Heart left ventricle (tissue), 16 donors: ENCODE measurements at places on chromosomes 5 and 9.
A peak's percentile ranks its signal among the peaks of the same experiment; 100 is the strongest.

DNA sequence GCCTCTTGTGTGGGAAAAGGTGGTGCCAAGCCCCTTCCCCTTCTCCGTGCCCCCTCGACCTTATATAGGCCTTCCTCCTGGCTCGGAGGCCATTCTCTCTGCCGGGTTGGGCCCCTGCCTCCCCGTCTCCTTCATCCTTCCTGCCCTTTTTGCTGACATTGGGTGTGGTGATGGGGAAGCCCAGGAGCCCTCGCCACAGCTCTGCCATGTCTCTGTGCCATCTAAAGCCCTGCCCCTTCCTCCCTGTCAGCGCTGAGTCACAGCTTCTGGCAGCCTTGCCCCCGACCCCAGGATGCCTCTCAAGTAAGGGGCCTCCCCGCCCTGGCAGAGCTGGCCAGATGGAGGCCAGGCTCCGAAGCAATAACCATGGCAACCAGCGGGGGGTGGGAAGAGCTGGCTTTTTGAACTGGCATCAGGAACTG, 30.4 kb downstream of the JADE2 start:
- peak; percentile 66 for DNase-seq

DNA sequence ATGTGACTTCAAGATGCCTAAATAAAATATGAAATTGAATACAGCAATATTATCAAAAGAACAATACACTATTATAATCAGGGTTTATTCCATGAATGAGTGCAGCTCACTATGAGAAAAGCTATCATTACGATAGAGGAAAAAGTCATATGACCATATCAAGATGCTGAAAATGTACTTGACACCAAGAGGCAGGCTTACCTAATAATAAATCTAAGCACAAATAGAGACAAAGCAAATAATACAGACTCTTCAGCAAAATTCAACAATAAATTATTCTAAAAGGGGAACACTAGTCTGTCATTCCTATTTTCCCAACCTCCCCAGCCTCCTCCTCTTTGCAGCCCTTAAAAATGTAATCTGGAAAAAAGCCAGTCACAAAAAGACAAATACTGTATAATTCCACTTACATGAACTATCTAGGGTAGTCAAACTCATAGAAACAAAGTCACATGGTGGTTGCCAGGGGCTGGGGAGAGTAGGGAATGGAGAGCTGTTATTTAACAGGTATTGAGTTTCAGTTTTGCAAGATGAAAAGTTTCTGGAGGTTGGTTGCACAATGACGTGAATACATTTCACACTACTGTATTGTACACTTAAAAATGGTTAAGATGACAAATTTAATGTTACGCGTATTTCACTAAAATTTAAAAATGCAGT, 148.4 kb downstream of the NFIB start:
- DNase-seq, result no peak

DNA sequence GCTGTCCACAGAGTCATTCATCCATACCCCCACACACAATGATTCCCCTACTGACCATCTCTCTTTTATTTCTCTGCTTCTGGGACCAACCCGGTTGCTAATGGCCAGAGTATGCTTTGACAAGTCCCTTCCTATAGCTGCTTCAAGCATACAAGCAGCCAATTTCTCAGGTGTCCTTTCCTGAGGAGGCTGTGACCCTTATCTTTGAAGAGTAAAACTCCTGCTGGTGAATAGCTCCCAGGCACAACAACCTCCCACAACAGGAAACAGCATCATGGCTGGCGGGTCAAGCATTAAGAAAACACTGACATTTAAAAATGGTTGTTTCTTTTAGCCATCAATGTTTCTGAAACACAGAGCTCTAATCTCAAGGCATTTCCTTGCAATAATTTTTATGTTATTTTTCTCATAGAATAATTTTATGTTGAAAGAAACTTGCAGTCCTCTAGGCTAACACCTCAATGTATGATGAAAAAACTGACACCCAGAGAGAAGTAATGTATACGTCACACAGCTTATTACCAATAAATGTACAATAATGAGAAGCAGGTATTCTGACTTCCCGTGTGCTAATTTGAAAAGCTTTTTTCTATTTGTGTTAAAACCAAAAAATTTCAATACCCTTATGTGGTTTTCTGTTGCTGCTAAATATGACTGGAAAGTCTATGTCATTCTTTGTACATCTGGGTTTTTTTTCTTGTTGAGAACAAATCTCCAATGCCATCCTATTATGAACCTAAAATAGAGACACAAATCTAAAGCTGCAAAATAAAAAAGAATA, 7.5 kb upstream of the PAM start:
- DNase-seq, result no peak

DNA sequence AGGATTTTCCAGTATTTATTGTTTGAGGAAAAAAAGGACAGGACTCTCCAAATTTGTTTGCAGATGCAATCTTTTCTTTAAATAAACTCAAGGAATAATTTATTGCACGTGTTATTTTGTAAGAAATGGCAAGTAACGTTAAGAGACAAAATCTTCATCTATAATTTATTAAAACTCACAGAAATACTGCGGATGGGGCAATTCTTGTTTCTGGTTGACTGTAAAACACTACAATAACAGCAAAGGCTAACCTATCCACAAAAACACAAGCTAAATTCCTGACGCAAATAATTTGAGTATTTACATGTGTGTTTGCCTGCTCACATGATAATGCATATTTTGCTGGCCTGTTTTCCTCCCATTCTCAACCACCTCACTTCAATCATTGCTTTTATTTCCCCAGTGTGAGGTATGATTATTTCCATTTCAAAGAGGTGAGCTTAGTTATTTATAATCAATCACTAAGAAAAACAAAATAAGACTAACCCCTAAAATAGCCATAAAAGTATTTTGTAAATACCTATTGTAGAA, 619.4 kb downstream of the PDE4D start:
- DNase-seq, result no peak

DNA sequence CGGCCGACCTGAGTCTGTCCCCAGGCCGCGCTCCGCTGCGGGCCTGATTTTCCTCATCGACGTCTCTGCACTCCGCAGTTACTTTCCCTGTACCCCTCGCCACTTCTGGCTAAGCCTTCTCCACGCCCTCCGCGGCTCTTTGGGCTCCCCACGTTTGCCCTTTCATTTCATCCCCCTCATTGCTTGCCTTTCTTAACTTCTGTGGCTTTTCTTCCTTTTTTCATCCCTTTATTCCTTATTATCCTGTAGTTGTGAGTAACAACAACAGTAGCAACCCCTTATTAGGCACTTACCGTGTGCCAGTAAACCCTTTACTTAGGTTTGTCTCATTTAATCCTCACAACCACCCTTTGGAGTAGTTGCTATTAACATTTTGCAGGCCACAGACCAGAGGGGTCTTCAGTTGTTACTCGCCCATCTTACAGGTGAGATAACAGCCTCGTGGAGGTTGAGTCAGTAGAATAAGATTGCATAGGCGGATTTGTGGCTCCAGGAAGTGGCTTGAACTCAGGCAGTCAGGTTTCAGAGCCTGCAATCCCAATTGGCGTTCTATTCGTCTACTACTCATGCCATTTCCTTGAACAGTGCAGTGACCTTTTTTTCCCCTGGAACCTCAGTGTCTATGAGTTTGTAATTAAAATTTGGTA, 724 bp downstream of the TCERG1 start:
- no peak for DNase-seq

DNA sequence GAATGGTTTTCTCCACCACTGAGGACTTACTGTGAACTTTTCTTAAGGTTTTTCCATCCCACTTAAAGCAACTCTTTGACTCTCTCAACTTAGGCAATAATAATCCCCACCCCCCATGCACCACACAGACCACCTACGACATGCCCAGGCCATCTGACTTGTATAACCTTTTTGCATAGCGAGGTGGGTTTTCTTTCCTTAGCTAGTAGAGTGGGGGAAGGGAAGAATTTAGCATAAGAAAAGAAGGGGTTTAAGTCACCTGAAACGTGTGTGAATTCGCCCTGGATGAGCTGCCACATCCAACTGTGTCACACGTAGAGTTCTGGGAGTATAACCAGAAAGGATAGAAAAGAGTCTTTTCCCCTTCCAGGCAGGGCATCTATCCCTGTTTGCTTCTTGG, 262.7 kb downstream of the YTHDC2 start:
- no peak for DNase-seq

DNA sequence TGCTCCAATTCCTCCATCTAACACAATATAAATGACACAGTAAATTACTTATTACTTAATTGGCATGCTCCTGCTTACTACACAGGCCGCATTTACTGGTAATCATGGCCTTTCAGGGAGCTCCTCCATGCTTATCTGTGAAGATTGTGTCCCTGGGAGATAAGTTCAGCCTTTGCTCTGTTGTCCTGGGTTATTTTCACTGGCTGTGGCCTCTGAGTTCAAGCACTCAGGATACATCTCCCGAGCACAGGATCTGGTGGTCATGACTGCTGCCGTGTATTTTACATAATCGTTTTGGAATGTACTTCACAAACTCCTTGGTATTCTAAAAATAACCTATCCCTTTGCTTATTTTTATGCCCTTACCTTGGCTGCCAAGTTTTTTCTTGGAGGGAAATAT, 215.7 kb downstream of the ICE1 start:
- DNase-seq, result no peak

- peak; percentile 18 for DNase-seq
These were observed 123.7 kb downstream of the WNK2 start for GRCh38 chr9:93307468-93308157.
